Activated CD4-positive, alpha-beta T cell treated with anti-CD3 and anti-CD28 coated beads for 4 hours (primary cell): ENCODE measurements at places on chromosomes 4 and X.

- no peak for DNase-seq
Observed at GRCh38 chr4:24249972-24250371, 334.4 kb downstream of the DHX15 start.

DNA sequence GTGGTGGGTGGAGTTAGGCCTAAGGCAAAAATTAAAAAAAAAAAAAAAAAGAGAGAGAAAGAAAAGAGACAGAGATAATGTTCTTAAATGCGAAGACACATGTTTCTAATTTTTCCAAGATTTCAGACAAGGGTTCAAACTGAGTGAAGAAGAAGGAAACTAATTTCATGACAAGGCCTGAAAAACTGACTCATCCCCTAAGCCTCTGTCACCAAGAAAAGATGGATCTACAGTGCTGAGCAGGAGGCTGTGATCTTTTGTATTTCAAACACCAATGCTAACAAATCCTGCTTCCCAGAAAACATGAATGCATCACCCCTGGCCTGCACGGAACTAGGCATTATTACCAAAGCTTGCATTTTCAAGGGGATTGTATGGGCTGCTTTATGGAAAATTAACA is 75.3 kb downstream of the PPARGC1A start:
- DNase-seq, result no peak

DNA sequence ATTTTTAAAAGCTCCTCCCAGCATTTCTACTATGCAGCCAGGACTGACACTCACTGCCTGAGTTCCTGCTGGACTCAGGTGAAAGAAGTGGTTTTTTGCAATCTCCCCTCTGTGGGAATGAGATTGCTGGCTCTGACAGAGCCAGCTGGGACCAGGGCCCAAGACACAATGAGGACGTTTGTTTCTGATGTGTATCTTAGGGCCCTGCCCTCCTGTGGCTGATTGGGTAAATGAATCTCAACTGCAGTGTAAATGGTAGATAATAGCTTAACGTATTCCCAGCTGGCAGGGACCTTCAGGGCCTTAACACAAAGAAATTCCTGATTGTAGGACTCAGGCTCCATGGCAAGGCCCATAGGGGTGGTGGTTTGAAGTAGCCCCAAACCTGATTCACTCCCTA is 85.8 kb upstream of the PRPS1 start:
- no peak for DNase-seq

GRCh38 chrX:31136144-31136611 is 64.3 kb upstream of the FTHL17 start:
- DNase-seq, result no peak

- no peak for DNase-seq
Observed at GRCh38 chr4:138677748-138678147, 337.8 kb upstream of the NOCT start.

- no peak for DNase-seq
Observed at GRCh38 chrX:107684956-107685385, 56.7 kb downstream of the PRPS1 start.

DNA sequence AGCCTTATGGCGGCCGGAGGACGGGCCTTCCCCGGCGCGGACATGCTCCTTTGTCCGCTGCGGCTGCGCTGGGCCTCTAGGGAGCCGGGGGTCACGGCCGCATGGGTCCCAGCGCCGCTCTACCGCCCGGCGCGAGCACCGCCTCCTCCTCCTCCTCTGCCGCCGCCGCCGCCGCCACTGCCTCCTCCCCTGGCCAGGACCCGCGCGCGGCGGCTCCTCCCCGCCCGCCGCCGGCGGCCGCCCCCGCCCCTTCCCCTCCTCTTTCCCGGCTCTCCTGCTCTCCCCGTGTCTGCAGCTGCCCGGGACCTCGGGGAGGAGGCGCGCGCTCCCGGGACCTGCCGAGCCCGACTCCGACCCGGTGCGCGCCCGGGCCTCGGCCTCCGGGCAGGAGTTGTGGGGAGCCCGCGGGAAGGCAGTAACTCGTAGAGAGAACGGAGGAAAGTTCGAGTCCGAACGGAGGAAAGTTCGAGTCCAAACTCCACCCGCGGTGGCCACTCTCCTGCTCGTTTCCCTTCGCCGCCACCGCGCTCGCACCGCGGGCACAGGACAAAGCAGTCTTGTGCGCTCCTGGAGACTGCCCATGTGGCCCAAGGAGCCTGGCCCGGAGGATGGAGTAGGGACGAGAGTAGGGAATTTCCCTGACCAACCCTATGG is at the start of gene ADGRA3:
ADGRA3 (minus strand) TSS at position 179 of the 654 bp plus-strand sequence. CDS start 282 bp downstream, outside the sequence.
- peak; percentile 6 for DNase-seq

DNA sequence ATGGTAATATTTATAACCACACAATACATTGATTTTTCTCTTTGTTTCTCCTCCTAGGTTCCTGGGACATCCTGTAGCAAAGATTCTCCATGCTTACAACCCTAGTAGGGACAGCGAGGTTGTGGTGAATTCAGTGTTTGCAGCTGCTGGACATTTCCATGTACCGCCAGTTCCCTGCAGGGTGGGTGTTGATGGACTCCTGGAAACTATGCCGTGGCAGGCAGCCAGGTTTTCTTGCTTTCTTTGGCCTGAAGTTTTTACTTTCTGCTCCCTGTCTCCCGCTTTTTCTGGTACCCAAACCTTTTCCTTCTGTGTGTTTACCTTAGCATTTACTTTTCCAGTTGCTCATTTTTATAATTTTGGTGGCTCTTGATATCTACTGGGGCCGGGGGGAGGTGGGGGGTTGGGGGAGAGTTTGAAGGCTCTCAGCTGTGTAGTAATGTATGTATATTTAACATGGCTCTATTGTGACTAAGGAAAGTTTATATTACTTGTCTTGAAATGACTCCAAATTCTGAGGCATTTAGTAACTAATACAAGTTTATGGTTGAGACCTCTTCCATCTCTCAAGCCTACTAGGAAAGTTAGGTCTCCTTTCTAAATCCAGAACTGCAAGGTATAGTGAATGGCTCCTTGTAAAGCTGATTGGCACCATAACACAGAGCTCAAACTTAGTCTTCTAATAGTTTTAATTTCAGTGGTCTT is 89.7 kb downstream of the TMEM131L start:
- no peak for DNase-seq

- DNase-seq, result no peak
Observed at GRCh38 chr4:19540859-19541540, 710.7 kb upstream of the SLIT2 start.

DNA sequence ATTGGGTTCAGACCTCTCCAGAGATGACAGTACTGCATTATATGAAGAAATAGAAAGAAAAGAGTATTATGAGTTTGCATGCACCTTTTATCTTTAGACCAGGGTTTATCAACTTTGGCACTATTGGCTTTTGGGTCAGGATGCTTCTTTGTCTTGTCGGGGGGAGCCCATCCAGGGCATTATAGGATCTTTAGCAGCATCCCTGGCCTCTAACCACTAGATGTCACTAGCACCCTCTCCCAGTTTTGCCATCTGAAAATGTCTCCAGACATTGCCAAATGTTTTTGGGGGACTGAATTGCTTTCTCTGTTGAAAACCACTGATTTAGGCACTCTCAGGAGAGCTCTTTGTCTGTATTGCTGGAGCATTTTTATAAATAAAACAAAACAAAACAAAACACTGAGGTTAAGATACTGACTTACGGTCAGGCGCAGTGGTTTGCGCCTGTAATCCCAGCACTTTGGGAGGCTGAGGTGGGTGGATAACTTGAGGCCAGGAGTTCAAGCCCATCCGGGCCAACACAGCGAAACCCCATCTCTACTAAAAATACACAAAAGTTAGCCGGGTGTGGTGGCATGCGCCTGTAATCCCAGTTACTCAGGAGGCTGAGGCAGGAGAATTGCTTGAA is 23.6 kb downstream of the CA5B start:
- peak; percentile 8 for DNase-seq

DNA sequence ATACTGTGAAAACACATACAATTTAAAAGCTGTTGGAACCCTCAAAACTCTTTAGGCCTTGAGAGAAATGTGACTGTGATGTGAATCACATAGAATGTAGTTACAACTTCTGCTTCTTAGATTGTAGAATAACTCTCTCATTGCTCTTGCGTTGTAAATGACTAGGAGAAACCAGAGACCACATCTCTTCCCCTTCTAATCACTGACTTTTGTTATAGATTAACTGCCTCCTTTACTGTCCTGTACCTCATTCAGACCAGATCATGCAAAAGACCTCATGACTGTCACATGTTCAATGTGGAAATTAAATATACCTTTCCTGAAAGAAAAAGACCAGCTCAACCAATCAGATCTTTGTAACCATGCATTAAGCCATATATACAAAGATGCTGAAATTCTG is 43.2 kb upstream of the NEIL3 start:
- no peak for DNase-seq

DNA sequence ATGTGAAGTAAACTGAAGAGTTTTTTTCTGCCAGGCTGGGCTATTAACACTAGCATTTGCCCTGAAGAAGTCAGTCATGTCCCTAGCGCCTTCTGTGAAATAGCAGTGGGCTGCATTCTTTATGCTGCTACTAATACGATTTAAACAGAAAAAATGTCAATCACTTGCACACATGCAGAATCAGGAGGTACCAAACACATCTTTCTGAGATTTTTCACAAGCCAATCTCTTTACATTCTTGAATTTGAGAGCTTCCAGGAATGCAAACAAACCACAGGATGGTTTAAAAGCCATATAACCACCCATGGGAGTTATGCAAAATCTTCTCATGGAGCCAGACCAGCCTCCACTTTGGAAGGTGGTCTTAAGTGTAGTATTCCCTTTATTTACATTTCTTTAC is 220.1 kb downstream of the IQCM start:
- no peak for DNase-seq

DNA sequence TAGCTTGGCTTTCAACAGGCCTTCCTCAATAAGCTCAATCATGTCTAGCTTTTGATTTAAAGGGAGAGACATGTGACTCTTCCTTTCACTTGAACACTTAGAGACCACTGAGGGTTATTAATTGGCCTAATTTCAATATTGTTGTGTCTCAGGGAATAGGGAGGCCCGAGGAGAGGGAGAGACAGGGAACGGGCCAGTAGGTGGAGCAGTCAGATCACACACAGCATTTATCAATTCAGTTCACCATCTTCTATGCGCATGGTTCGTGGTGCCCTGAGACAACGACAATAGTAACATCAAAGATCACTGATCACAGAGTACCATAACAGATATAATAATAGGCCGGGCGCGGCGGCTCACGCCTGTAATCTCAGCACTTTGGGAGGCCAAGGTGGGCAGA is 17.8 kb downstream of the ZNF81 start:
- DNase-seq, result peak; percentile 13

GRCh38 chr4:135718019-135718418 is 1516.4 kb upstream of the PABPC4L start:
- no peak for DNase-seq

GRCh38 chr4:132540268-132540667 is 608.8 kb upstream of the PCDH10 start:
- DNase-seq, result no peak

GRCh38 chrX:131789664-131790063 is 233.4 kb upstream of the STK26 start:
- DNase-seq, result no peak

DNA sequence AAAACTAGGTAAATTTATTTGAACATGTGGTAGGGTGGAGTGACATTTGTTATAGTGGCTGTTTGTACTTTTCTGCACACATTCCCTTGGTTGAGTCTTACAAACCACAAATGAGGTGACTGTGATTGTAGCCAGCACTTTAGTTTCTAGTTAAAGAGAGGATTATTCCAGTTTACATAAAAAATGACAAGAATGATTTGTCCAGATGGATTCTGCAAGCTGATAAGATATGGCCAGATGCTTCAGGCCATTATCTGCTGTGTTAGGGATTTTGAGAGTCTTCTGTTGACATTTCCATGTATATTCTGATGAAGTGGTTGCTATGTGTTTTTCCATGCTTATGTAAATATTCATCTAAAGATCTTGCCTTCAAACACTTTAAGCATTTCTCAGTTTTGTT is 31.0 kb upstream of the PDE5A start:
- DNase-seq, result no peak

- no peak for DNase-seq
Observed at GRCh38 chrX:68284281-68284904, 148.9 kb downstream of the OPHN1 start.

GRCh38 chr4:140095694-140096482 is 58.1 kb downstream of the MAML3 start:
- peak; percentile 76 for DNase-seq

DNA sequence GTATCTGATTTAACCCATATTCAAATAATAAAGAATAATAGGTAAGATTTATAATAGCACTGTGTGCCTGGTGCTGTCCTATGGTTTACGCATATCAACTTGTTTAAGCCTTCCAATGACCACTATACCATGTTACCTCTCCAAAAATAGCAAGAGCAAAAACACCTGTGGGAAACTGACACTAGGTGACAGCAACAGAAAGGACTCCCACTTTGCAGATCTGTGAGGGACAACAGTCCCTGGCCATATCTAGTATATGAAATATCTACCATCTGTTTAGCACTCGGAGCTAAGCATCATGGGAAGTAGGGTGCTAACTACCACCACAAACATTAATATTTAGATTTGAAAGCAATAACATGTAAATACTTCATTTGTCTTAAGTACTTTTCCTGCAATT is 55.7 kb upstream of the TXK start:
- DNase-seq, result no peak

GRCh38 chr4:8417071-8417614 is 23.4 kb downstream of the ACOX3 start:
- DNase-seq, result no peak

DNA sequence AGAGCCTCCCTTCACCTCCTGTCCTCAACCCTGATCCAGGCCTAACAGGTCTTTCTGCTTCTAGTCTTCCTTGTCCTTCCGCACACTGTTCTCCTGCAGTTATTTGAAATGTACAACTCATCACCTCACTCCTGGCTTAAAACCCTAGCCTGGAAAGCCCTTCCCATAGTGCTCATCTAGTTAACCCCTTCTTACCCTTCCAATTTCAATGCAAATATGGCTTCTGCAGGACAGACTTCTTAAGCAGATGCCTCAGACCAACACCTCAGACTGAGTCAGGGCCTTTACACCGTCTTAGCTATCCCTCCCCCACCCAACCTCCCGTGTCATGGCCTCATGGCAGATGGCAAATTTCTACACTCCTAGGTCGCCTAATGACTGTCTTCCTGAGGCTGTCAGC is 130.4 kb downstream of the BCOR start:
- DNase-seq, result no peak

GRCh38 chr4:14100349-14100748 is 472.8 kb upstream of the BOD1L1 start:
- no peak for DNase-seq

- DNase-seq, result no peak
Observed at GRCh38 chrX:57070185-57070984, 51.0 kb downstream of the SPIN2B start.

DNA sequence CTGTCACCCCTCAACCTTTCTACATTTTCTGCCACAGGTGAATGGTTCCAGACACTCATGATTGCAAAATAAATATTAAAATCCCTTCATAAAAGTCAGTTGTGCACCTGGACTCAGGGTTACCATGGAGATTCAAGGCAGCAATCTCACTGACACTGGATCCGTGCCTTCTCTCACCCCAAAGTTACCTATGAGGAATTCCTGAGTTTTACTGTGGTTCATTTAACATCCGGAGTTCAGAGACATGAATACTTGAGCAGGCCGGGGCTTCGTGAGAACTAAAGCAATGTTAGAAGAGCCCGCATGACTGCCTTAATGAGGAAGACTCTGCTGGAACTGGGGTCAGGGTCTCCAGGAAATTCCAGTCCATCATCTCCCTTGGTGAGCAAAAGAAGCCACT is 12.5 kb upstream of the CLNK start:
- no peak for DNase-seq

- DNase-seq, result no peak
Observed at GRCh38 chr4:14539246-14539645, 463.0 kb upstream of the CPEB2 start.

GRCh38 chr4:87524456-87524855 is 4.7 kb downstream of the SPARCL1 start:
- DNase-seq, result no peak

- DNase-seq, result no peak
Observed at GRCh38 chr4:159706704-159707103, 603.8 kb downstream of the RAPGEF2 start.
